ENCODE measurements at places on chromosomes 3 and 15.

DNA sequence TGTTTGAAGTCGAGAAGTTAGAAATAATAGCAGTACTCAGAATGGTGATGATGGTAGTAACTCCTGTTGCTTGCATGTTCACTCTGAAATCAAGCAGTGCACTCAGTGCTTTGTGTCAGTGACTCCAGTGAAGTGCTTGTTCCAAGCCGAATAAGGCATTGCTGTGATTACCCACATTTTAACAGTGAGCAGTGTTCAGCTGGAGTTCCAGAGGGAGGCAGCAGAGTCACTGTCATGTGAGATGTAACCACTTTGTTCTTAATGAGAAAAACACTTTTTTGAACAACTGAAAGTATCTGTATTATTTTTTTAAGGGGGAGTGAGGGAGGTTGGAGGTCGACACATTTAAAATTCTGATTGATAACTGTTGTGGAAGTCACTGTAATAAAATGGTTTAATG is 3.7 kb downstream of the MDFIC2 start:
- H3K27ac ChIP-seq: no peak overlapping the region
- no peak overlapping the region for H3K4me3 ChIP-seq
- DNase-seq: no peak
- no peaks in the 10 kb centered on the region for H3K4me1 ChIP-seq
- H3K27me3 ChIP-seq: no peaks in the 10 kb centered on the region

DNA sequence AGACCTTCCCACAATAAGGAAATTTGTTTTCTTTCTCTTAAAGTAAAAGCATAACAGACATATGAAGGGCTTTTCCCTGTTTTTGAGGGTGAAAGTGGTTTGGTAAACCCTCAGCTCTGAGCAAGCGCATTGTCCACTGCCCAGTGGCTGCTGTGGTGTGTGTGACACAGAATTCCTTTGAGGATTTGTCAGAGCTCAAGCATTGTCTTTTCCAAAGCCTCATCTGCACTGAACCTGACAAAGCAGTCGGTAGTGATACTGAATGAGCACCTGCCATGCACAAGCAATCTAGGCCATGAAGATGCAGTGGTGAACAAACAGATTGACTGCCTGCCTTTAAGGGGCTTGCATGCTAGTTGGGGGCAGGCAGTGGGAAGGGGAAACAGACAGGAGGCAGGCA is 128.3 kb downstream of the PLCL2 start:
- no peak overlapping the region for H3K4me3 ChIP-seq
- no peak for DNase-seq
- H3K36me3 ChIP-seq: no peaks in the 10 kb centered on the region
- peaks cover 54% of the 10 kb centered on the region for H3K4me1 ChIP-seq

GRCh38 chr15:63384906-63385305 is 3.3 kb upstream of the CA12 start:
- H3K4me1 ChIP-seq: peaks cover 41% of the 10 kb centered on the region
- H3K4me3 ChIP-seq: no peak overlapping the region
- no peak overlapping the region for H3K27ac ChIP-seq
- DNase-seq: no peak
- no peaks in the 10 kb centered on the region for H3K36me3 ChIP-seq

DNA sequence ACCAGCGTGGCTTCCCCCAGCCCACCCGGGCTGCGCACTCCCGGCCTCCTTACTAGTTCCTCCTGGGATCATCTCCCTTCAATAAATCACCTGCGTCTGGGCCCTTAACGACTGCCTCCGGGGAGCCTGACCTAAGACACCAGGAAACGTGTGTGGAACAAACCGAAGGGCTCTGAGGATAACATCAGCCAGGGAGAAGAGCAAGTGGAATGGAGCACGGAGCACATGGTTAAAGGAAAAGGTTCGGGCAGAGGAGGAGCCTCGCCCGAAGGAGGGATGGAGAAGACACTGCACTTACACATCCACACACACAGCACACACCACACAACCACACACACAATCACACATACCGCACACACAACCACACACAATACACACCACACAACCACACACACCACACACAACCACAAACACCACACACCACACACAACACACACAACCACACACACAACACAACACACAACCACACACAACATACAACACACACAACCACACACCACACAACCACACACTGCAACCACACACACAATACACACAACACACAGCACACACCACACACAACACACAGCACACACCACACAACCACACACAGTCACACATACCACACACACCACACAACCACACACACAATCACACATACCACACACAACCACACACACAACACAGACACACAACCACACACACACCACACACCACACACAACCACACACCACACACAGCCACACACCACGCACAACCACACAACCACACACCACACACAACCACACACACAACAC is 24.7 kb downstream of the CPN2 start:
- DNase-seq: no peak
- H3K27ac ChIP-seq: no peak overlapping the region

DNA sequence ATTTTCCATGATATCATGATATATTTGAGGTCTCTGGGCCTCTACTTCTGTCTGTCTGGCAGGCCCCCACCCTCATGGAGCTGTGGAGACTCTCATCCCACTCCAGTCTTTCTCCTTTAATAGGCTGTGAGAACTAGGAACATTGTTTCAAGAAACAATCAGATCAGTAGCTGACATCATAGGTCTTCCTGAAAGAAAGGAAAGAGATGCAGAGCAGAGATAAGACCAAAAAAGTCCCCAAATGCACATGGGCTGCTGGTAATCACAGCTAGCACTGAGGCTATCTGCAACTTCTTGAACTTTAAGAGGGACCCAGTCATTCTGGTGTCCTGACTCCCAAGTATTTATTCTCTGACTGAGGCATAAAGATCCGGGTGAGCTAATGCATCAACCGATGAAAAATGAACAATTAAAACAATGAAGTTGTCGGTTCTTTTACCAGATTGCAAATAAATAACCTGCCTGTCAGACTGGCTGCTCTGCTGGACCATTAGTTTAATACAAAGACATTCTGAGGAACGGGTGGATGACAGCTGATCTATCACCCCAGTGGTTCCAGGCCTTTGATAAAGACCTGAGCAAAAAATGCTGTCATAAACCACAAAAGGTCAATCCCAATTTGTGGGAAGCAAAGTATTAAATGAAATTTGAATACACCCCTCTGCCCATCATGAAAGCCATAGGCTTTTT is 780.8 kb upstream of the GOLIM4 start:
- H3K27ac ChIP-seq: no peak overlapping the region
- H3K27me3 ChIP-seq: no peaks in the 10 kb centered on the region
- no peaks in the 10 kb centered on the region for H3K36me3 ChIP-seq

DNA sequence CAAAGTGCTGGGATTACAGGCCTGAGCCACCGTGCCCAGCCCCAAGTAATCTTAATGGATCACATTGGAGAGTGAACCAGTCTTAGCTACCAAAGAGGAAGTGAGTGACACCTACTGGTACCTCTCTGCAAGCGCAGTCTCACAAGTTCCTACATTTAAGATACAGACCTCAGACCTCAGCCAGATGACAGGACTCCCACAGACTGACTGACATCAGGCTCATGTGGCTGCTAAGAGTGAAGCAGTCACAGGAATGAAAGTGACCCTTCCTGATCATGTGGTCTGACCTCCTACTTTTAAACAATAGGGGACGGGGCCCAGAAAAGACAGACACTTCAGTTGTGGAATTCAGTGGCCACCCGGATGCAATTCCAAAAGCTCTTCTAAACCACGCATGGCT is 36.3 kb upstream of the GNB5 start:
- DNase-seq: peak; percentile 84
- H3K36me3 ChIP-seq: peaks cover 24% of the 10 kb centered on the region
- H3K27ac ChIP-seq: peak overlapping the region; percentile 61
- H3K27me3 ChIP-seq: no peaks in the 10 kb centered on the region

DNA sequence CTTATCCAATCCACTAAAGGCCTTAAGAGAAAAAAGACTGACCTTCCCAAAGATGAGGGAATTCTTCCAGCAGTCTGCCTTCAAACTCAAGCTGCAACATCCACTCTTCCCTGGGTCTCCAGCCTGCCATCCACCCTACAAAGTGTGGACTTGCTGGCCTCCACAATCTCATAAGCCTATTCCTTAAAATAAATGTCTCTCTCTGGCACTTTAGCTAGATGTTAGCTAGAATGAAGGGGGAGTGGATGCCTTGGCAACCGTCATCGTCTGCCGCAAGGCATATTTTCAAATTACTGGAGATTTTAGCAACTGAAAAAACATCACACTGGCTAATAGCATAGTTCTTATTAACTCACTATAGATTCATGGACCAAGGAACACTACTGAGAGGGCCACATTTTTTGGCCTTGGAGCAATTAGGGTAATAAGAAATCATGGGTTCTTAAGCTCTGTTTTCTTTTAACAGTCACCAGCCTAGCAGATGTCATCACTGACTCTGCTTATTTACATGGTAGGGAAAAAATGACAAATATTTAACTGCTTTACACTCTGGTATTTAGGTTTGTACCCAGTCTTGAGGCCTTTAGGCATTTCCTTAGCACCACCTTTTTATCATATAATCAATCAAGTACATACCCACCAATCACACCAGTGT is 245.3 kb downstream of the MYRIP start:
- DNase-seq: no peak
- no peak overlapping the region for H3K27ac ChIP-seq
- no peak overlapping the region for H3K4me3 ChIP-seq
- H3K27me3 ChIP-seq: no peaks in the 10 kb centered on the region

DNA sequence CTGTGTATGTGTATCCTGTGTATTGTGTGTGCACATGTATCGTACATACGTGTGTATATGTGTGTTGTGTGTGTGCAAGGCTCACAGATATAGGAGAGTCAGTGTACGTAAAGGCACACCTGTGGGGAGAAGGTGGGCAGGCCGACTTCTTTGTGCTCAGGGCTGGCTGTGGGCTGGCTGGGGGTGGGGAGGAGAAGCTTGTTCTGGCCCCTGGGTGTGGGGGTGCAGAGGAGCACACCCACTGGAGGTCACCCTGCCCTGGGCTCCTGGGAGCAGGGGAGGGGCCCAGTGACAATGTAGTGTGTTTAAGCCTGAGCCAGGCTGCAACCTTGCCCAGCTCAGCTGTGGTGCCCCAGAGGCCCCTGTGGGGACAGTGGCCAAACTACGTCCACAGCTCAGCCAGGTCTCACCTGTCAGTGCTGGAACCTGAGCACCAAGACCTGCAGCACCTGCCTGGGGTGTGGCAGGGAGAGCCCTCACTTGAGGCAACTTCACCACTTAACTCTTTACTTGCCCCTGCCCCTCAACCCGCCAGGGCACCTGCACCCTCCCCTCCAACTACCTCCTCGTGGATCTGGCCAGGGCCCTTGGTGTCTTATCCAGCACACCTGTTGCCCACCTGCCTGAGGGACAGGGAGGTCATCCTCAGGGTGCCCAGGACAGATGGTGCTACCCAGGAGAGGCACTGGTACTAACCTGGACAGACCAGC is 2.6 kb upstream of the HHATL start:
- H3K4me1 ChIP-seq: no peaks in the 10 kb centered on the region
- no peaks in the 10 kb centered on the region for H3K36me3 ChIP-seq

DNA sequence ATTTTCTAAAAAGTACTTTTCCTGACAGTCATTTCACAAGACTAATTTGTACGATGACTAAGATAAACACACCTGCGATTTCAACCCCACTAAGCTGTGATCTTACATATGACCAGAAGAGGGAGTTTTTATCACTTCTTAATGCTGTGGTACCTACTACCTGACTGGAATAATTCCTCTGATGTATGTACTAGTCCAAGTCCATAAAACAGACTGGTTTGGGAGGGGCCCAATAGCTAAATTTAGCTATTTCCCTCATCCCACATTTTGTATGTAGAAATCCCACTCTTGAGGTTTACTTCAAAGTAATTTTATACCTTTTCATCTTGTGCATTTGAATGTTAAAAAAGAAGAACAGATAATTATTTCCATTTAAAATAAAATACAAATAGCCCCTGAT is 49.7 kb upstream of the SCAANT1 start:
- no peaks in the 10 kb centered on the region for H3K27me3 ChIP-seq
- DNase-seq: no peak

DNA sequence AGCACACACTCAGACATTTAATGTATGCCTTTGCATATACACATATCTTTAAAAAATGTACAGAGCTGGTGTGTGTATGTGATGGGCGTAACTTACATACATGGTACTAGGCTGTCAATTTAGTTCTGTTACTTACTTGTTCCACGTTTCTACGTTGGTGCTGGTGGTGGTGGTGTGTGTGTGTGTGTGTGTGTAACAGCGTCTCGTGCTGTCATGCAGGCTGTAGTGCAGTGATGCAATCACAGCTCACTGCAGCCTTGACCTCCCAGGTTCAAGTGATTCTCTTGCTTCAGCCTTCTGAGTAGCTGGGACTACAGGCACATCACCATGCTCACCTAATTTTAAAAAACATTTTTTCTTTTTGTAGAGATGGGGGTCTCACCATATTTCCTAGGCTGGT is 64.2 kb downstream of the ISG20 start:
- H3K27ac ChIP-seq: no peak overlapping the region
- no peak overlapping the region for H3K4me3 ChIP-seq
- no peaks in the 10 kb centered on the region for H3K36me3 ChIP-seq
- peaks cover 13% of the 10 kb centered on the region for H3K4me1 ChIP-seq
- DNase-seq: no peak

GRCh38 chr15:56086566-56086965 is 93.2 kb upstream of the NEDD4 start:
- no peaks in the 10 kb centered on the region for H3K27me3 ChIP-seq
- no peak for DNase-seq
- H3K36me3 ChIP-seq: no peaks in the 10 kb centered on the region
- no peak overlapping the region for H3K4me3 ChIP-seq
- no peak overlapping the region for H3K27ac ChIP-seq

GRCh38 chr15:33730815-33731214 is 237.5 kb upstream of the CHRM5 start:
- H3K27me3 ChIP-seq: no peaks in the 10 kb centered on the region
- H3K4me1 ChIP-seq: no peaks in the 10 kb centered on the region
- H3K36me3 ChIP-seq: no peaks in the 10 kb centered on the region
- DNase-seq: no peak
- H3K4me3 ChIP-seq: no peak overlapping the region

DNA sequence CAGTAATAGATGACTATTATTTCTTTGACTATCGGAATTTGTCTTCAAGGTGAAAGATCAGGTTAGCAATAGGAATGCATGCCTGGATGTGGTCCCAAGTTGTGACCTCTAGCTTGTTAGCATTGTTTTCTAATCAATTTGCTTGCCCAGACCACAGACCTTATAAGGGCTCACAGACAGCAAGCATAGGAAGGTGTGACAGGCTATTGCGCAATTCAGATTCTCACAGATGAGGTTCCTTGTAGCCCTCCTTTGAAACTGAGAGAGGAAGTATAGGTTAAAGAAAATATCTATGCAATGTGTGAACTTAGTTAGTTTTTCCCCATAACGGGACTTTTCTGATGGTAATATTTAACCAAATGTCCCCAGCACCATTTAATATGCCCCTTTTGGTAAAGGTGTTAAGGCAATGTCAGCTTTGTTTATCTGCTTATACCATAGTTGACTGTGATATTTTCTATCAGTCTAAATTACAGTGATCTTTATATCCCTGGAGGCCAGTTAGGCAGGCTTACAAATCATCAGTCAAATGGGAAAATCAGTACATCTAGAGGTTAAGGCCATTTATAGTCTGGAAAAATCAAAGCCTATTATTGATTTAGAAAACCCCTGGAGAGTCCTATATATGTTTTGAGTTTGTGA is 168.1 kb upstream of the MBNL1 start:
- H3K27me3 ChIP-seq: no peaks in the 10 kb centered on the region
- DNase-seq: no peak
- no peaks in the 10 kb centered on the region for H3K4me1 ChIP-seq
